Aorta (tissue), 5 donors: ENCODE measurements at places on chromosomes 4 and X. TPM values are rescaled to one million over a fixed set of nuclear protein-coding genes. Genes with fewer than 3 reads are reported as not detected.

ALAS2 gene
- total RNA-seq, result 2.5 TPM

CCSER1 gene
- 9.5 TPM for total RNA-seq

TAF9B gene
- 19.0 TPM for total RNA-seq

HHIP gene
- 1.6 TPM for total RNA-seq

UCP1 gene
- total RNA-seq, result not detected

BEX3 gene
- total RNA-seq, result 83.7 TPM

SLC30A9 gene
- total RNA-seq, result 40.0 TPM

NSG1 gene
- 0.58 TPM for total RNA-seq

NXF3 gene
- total RNA-seq, result 1.7 TPM

ZNF185 gene
- total RNA-seq, result 8.0 TPM

CLGN gene
- total RNA-seq, result not detected

UFSP2 gene
- total RNA-seq, result 29.5 TPM

TAPT1 gene
- 56.8 TPM for total RNA-seq

DNA sequence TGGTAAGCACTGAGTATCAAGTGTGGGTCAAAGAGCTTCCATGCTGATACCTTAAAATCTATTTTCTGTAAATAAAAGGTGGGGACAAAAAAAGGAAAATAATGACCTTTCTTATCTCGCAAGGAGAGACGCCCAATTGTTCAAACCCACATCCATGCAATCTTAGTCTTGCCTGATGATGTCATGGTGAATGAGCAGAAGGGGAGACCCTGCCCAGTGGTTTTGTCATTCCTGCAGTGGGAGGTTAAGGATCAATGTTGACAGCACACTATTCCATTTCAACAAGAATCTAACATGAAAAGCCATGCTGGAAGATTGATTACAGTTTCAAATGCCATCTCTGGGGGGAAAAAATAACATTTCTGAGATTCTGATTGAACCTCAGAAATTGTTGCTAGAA lies 40.7 kb upstream of the PUDP start:
- H3K27me3 ChIP-seq, result no peaks in the 10 kb centered on the region
- no peak overlapping the region for H3K4me3 ChIP-seq
- no peaks in the 10 kb centered on the region for H3K36me3 ChIP-seq
- no peak overlapping the region for H3K27ac ChIP-seq
- no peak for DNase-seq
- H3K4me1 ChIP-seq, result no peaks in the 10 kb centered on the region

- DNase-seq, result no peak
- peak overlapping the region; percentile 19 for H3K27ac ChIP-seq
- no peaks in the 10 kb centered on the region for H3K27me3 ChIP-seq
- H3K36me3 ChIP-seq, result no peaks in the 10 kb centered on the region
- H3K4me3 ChIP-seq, result no peak overlapping the region
- peaks cover 1% of the 10 kb centered on the region for H3K4me1 ChIP-seq
These were observed 52.9 kb downstream of the TRIM2 start for GRCh38 chr4:153257151-153257620.

GRCh38 chr4:76969495-76969894 lies 19.9 kb downstream of the SEPTIN11 start:
- no peak overlapping the region for H3K27ac ChIP-seq
- H3K27me3 ChIP-seq, result no peaks in the 10 kb centered on the region
- H3K4me3 ChIP-seq, result no peak overlapping the region
- no peaks in the 10 kb centered on the region for H3K36me3 ChIP-seq
- peaks cover 10% of the 10 kb centered on the region for H3K4me1 ChIP-seq
- DNase-seq, result no peak

DNA sequence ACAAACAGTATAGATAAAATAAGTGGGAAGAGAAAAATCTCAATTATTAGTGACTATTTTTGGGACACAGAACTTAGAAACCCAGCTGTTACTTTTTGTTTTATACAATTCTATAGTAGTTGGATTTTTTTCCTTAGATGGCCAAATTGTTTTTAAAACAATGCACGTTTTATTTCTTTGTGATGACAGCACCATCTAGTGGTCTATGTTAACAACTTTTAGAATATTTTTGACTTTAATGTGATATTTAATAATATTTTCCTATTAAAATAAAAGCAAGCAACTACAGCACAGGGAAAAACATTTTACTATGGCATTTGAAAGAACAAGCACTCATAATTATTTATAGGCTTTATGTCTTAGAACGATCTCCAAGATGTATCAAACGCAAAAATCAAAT lies 5.6 kb upstream of the SMIM31 start:
- no peaks in the 10 kb centered on the region for H3K36me3 ChIP-seq
- H3K4me3 ChIP-seq, result no peak overlapping the region
- no peaks in the 10 kb centered on the region for H3K4me1 ChIP-seq
- no peak overlapping the region for H3K27ac ChIP-seq

GRCh38 chr4:75511841-75512240 lies 2.4 kb downstream of the RCHY1 start:
- H3K4me1 ChIP-seq, result peaks cover 7% of the 10 kb centered on the region
- no peak for DNase-seq
- H3K4me3 ChIP-seq, result no peak overlapping the region
- no peak overlapping the region for H3K27ac ChIP-seq

- no peaks in the 10 kb centered on the region for H3K27me3 ChIP-seq
- H3K36me3 ChIP-seq, result no peaks in the 10 kb centered on the region
- no peak overlapping the region for H3K27ac ChIP-seq
- H3K4me1 ChIP-seq, result no peaks in the 10 kb centered on the region
These were observed 276.3 kb upstream of the DKK2 start for GRCh38 chr4:107312366-107312765.

DNA sequence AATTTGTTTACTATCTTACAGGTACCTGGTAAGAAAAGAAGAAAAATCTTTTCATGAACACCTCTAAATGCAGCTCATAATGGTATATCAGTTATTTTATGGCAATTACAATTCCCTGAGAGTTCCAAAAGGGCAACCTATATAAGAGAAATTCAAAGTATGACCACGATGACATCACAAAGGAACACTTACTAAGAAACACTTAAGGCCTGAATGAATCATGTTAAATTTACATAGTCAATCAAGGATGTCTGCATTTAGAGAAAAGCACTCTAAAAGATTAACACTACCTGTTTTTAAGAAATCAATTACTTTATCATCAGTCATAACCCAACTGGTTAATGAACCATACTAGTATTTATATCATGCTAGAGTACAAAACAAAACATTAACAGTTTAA lies 63.9 kb downstream of the LCORL start:
- H3K36me3 ChIP-seq, result no peaks in the 10 kb centered on the region
- no peak for DNase-seq
- no peak overlapping the region for H3K27ac ChIP-seq
- no peak overlapping the region for H3K4me3 ChIP-seq
- no peaks in the 10 kb centered on the region for H3K27me3 ChIP-seq
- H3K4me1 ChIP-seq, result no peaks in the 10 kb centered on the region

DNA sequence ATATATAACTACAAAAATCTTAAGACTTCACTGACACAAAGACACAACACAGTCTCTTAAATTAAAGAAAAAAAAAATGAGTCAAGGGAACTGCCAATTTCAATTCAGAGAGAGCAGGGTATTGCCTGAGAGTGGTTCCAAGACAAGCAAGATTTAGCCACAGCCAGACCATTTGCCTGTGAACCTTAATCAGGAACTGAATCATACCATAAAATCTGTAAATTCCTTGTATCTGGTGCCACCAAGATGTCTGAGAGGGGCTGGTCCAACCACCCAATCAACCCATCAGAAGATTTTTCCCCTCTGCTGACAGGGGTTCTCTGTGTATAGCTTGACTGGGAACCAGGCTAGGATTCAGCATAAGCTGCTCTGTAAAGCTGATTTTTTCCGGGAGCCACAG lies 159.2 kb downstream of the CPEB2 start:
- no peak for DNase-seq
- H3K36me3 ChIP-seq, result no peaks in the 10 kb centered on the region
- H3K4me3 ChIP-seq, result no peak overlapping the region
- peaks cover 3% of the 10 kb centered on the region for H3K4me1 ChIP-seq
- no peak overlapping the region for H3K27ac ChIP-seq
- H3K27me3 ChIP-seq, result no peaks in the 10 kb centered on the region

GRCh38 chr4:76950052-76950955 lies 752 bp downstream of the SEPTIN11 start:
- no peaks in the 10 kb centered on the region for H3K27me3 ChIP-seq
- peak overlapping the region; percentile 92 for H3K4me3 ChIP-seq
- peak; percentile 86 for DNase-seq
- H3K4me1 ChIP-seq, result peaks cover 2% of the 10 kb centered on the region
- no peak overlapping the region for H3K27ac ChIP-seq
- H3K36me3 ChIP-seq, result no peaks in the 10 kb centered on the region

DNA sequence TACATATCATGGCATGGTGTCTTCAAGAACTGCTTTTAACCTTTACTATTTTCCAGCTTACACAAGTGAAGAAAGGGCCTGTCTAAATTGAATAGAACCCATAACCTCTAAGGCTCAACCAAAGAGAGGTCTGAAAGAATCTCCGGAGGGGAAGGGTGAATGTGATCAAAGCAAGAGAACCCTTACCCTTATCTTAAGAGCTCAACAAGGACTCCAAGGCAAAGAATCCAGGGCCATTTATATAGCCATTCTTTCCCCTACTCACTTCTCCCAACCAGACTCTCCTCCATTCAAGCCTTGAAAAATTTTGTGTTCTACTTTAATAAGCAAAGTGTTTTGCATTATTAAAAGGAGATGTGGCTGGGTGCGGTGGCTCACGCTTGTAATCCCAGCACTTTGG lies 118.7 kb downstream of the SH3RF1 start:
- DNase-seq, result no peak
- no peak overlapping the region for H3K27ac ChIP-seq
- H3K4me3 ChIP-seq, result no peak overlapping the region
- no peaks in the 10 kb centered on the region for H3K36me3 ChIP-seq
- H3K27me3 ChIP-seq, result no peaks in the 10 kb centered on the region

- DNase-seq, result no peak
- no peaks in the 10 kb centered on the region for H3K27me3 ChIP-seq
- no peak overlapping the region for H3K4me3 ChIP-seq
- no peaks in the 10 kb centered on the region for H3K36me3 ChIP-seq
These were observed 7.5 kb downstream of the HADH start for GRCh38 chr4:107996949-107997788.

- no peaks in the 10 kb centered on the region for H3K36me3 ChIP-seq
- H3K4me1 ChIP-seq, result peaks cover 2% of the 10 kb centered on the region
- no peak for DNase-seq
- H3K4me3 ChIP-seq, result no peak overlapping the region
These were observed 8.8 kb downstream of the ENAM start for GRCh38 chr4:70637239-70637913.

- H3K27ac ChIP-seq, result no peak overlapping the region
- H3K36me3 ChIP-seq, result no peaks in the 10 kb centered on the region
- peaks cover 3% of the 10 kb centered on the region for H3K4me1 ChIP-seq
- DNase-seq, result peak; percentile 69
- no peaks in the 10 kb centered on the region for H3K27me3 ChIP-seq
These were observed 119.8 kb downstream of the AMELX start for GRCh38 chrX:11412715-11413623.

DNA sequence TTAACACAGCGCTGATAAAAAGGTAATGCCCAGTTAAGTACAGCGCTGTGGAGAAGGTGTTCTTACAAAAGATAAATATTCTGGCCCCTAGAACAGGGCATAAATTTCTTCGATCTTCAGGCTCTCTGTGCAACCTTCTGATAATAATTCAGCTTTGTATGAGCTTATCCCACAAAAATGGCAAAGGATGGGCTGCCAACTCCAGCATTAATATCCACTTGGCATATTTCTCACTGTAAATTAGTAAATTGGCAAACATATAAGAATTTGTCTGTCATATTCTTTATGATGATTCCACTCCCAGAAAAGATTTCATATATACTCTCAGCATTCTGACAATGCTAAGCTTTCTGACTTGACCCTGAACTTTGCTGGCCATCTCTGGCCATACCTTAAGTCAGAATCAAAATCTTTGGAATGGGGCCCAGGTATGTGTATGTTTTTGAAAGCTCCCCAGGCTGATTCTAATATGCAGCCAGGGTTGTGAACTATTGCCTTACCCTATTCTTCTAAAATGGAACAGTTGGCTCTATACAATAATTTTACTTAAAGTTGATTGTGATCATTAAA lies 134.8 kb downstream of the FRYL start:
- H3K27me3 ChIP-seq, result no peaks in the 10 kb centered on the region
- no peak for DNase-seq
- H3K36me3 ChIP-seq, result no peaks in the 10 kb centered on the region
- H3K4me1 ChIP-seq, result peaks cover 6% of the 10 kb centered on the region

GRCh38 chrX:43655151-43656004 lies 721 bp upstream of the MAOA start:
- no peak overlapping the region for H3K27ac ChIP-seq
- no peaks in the 10 kb centered on the region for H3K4me1 ChIP-seq
- peak; percentile 63 for DNase-seq
- no peaks in the 10 kb centered on the region for H3K27me3 ChIP-seq
- H3K4me3 ChIP-seq, result peak overlapping the region; percentile 73

GRCh38 chr4:163666332-163666873 lies 171.9 kb downstream of the TMA16 start:
- H3K27me3 ChIP-seq, result no peaks in the 10 kb centered on the region
- H3K4me3 ChIP-seq, result no peak overlapping the region
- no peak for DNase-seq
- no peaks in the 10 kb centered on the region for H3K36me3 ChIP-seq

DNA sequence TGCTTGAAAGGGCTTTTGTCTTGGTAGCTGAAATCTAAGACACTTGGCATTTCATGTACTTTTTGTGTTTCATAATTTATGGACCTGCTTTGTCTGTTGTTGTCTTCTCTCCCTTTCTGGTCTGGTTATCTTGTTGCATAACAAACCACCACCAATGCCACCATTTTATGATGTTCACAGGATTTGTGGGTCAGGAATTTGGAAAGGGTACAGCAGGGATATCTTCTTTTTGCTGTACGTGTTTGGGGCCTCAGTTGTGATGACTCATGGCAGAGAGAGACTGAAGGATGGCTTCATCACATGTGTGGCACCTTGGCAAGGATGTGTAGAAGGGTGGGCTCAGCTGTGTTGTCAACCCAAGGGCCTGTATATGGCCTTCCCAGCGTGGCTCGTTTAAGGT lies 35.2 kb downstream of the KDM6A start:
- no peak for DNase-seq
- no peaks in the 10 kb centered on the region for H3K27me3 ChIP-seq
- H3K36me3 ChIP-seq, result no peaks in the 10 kb centered on the region
- H3K4me3 ChIP-seq, result no peak overlapping the region
